ENCODE measurements at places on chromosomes 4 and X.

- no peak for DNase-seq
These were observed 68.5 kb downstream of the GAB1 start for GRCh38 chr4:143405075-143405730.

- no peak for DNase-seq
These were observed 87.5 kb downstream of the PALLD start for GRCh38 chr4:168584321-168584771.

- no peak for DNase-seq
These were observed 465 bp downstream of the HAUS7 start for GRCh38 chrX:153469811-153470410.

DNA sequence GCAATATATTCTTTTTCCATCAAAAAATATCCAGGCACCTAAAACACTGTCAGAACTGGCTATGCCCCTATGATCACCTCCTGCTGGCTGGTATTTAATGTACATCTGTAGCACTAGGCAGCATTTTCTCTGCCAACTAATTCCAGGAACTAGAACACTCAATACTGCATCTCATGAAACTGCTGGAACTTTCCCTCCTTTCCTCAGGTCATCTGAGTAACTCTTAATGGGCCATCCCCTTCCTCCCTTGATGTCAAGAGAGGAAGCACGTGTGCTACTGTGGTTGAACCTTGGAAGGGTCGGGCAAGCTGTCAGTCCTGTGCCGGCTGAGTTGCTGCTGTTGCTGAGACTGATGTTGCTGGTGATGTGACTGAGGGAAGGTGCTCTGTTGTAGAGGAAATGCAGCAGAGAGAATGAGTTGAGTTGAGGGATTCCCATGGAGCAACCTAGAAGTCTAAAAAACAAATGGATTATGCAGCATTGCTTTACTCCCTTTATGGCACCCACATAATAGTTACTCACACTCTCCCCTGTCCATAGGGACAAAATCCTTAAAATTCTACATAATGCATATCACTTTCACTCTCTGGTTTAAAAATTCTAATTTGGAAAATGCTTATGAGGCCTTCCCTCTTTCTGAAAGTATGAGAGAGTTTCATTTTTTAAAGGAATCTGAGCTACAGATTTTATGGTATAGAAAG, 39.5 kb downstream of the TMEM165 start:
- no peak for DNase-seq

- no peak for DNase-seq
These were observed 140.5 kb upstream of the AADAT start for GRCh38 chr4:170230242-170230641.

GRCh38 chr4:63458010-63458409, 951.2 kb downstream of the TECRL start:
- DNase-seq, result no peak

- no peak for DNase-seq
These were observed 74.0 kb upstream of the OGT start for GRCh38 chrX:71458866-71459265.

DNA sequence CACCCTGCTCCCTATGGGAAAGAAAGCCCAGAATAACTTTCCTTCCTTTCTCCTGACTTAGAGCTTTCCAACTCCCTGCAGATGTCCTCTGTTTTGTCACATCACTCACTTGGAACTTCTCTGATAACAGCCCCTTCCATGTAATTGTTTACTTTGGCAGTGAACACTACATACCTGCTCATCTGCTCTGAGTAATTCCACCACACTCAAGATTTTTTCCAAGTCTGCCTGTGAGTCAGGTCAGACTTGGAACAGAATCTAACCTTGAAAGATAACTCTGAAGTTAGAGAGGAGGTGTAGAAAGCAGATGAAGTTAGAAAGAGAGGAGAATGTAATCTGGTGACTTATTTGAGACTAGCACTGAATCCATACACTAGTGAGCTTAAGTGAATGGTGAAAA, 7.4 kb downstream of the MAGEB10 start:
- DNase-seq, result no peak

GRCh38 chr4:158991534-158992155, 111.2 kb upstream of the RAPGEF2 start:
- DNase-seq, result no peak

All from activated CD4-positive, alpha-beta T cell treated with anti-CD3 and anti-CD28 coated beads, Interleukin-2, amount 50 U/mL, for 24 hours (primary cell).